ENCODE measurements at places on chromosomes 5 and 9.

- DNase-seq: no peak
Measured at GRCh38 chr5:171436804-171437285, 17.4 kb downstream of the FGF18 start.

DNA sequence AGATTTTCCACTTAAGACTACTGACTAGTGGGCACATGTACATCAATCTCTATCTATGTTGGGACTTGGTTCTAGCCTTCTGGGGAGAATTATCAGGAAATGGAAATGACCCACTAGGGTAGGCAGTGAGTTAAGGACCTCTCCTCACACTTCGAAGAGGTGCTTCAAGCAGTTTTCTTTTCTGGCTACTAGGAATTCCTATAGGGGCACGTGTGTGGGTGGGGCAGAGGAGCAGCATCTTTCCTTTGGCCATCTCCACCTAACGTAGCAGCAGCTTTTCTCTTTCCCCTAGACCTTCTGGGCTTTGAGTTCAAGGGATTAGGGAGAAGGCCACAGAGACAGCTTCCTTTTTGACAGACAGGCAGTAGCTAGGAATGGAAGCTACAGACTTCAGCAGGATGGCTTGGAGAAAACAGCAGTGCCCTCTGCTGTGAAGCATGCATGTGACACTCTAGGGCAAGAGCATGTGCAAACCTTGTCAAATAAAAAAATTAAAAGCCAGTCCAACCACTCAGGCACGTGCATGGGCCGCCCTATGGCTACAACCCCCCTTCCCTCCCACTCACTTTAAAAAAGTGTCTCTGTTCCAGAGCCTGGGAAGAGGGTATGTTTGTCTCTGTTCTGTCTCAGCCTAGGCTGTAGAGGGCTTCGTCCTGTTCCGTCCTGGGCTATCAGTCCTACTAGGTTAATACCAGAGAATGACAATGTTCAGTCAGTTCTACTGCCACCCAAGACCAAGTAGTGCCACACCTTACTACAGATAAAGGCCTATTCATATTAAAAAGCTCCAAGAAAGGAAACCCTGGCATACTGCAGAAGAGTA lies 8.7 kb upstream of the GFRA3 start:
- DNase-seq: no peak

- DNase-seq: no peak
Measured at GRCh38 chr5:111703662-111704061, 53.3 kb downstream of the NREP start.

DNA sequence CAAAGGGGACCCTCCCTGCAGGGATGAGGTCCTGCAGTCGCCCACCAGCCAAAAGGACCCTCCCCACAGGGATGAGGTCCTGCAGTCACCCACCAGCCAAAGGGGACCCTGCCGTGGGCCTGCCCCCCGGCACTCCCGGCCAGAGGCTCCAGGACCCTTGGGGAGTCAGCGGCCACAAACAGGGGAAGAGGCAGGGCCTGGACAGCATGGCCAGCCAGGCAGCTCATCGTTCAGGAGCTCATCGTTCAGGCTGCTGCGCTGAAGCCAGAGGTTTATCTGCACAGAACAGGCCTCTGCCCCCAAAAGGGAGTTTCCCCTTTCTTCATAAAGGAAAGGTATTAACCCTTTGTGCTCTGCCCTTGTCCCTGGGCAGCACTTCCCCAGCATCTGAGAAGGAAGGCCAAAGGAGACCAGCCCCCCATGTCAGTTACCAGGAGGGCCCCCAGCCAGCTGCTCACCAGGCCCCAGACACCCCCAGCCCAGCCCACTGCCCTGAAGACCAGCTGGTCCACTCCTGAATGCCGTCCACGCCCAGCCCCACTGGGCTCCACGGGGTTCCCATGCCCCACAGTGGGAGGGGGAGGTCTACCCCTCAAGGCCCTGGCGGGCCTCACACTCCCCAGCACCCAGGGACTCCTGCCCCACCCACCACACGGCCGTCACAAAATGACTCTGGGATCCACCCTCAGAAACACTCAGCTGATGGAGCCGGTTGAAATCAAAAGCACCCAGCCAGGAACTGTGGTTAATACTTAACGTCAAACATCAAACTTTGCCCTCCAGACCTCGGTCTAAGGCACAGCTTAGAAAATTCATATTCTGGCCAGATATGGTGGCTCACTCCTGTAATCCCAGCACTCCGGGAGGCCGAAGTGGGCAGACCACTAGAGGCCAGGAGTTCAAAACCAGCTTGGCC lies 6.3 kb downstream of the SLC12A7 start:
- DNase-seq: no peak

GRCh38 chr9:117616431-117616831 lies 87.8 kb upstream of the TLR4 start:
- DNase-seq: peak; percentile 37

DNA sequence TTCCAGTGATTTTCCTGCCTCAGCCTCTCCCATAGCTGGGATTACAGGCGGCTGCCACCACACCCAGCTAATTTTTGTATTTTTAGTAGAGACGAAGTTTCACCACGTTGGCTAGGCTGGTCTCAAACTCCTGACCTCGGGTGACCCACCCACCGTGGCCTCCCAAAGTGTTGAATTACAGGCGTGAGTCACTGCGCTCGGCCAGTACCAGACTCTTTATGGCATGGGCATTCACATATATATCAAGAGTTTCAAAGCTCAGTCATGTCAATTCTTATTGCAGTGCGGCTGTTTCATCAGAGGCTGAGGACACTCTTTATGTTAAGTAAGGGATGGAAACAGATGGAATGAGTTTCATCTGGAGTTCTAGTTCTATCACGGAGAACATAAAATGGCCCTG lies 315.2 kb upstream of the CDH6 start:
- DNase-seq: no peak

DNA sequence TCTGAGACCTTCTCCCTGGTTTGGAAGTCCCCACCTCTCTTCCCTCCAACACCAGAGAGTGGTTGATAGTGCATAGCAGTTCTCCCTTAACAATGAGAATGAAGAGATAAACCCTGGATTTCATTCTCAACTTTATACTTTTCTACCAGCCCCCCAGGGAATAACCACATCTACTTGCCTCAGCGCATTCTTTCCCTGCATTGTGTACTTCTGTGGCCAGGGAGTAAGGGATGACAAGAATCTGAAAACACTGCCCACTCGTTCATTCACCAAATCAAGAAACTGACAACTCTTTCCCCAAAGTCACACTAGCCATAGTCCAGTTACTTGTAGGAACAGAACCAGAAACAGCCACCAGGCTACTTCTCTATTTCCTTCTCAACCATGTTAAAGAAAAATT lies 46.0 kb upstream of the SPIN1 start:
- no peak for DNase-seq

DNA sequence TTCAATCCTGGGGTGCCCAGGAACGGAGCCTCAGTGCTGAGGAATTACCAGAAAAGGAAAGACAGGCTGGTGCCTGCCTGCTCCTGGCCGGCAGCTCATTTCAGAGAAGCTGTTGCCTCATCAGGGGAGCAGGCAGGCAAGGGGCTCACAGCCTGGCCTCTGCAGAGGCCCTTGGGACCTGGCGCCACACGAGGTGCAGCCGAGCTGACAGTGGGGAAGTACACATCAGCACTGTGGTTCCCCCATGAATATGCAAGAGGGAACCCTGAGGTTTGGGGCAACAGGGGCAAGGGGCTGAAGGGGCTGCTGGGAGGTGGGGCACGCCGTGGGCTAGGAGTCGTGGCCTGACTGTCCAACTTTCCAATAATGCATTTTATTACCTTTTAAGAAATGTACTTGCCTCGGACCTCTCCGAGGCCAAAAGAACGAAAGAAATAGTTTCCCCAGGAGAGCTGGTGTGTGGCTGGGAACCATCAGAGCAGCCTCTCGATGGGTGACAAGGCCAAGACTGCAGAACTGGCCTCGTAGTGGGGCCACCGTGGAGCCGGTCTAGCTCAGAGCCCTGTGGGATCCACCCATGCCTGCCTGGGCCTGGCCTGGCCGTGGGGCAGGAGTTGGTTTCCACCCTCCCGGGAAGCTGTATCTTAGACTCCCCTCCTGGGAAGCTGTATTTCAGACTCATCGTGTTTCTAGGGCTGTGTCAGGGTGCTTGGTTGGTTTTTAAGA lies 198.6 kb downstream of the PAX5 start:
- DNase-seq: no peak

GRCh38 chr9:19568946-19569345 lies 160.1 kb downstream of the ACER2 start:
- DNase-seq: no peak

DNA sequence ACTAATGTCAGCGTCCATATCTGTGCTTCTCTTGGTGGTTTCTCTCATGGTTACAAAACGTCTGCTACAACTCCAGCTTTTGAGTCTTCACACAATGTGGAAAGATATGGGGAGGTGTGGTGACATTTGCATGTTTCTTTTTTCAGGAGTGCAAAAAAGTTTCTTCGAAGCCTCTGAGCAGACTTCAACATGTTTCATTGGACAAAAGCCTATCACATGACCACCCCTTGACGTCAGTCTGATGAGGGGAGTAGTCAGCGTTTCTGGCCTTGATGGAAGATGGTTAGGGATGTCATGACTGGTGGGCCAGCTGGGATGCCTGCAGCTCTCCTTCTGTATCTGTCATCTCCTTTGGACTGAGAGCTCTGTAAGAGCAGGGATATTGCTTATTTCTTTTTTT lies 61.4 kb downstream of the PTPDC1 start:
- no peak for DNase-seq

- no peak for DNase-seq
Measured at GRCh38 chr5:140134277-140134935, 8.7 kb downstream of the IGIP start.

DNA sequence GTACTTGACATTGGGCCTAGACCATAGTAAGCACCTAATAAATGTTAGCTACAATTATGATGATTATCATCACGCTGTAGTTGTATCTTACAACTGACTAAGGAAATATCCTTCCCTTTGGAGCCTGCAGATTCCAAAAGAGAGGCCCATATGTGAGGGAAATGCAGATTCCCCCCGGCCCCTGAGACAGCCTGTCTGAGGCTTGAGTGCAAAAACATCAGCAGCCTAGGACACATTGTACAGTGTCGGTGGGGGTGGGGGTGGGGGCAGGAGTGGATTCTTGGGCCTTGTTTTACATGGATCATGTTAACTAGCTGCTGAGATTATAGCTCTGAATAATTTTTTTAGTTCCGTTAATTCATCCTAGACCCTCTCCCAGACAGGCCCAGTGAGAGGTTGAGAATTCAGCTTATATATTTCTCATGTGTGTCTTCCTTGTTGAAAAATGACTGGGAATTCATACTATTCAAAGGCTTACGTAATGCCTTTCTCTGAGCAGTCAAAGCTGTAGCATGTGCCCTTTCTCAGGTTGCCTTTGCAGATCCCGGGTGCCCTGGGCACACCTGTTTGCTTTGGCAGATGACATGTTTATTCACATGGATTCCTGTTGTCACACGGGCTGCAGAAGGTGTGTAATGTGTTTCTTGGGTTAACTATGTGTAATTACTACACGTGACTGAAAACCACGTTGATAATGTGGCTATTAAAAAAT lies 262.8 kb downstream of the NR3C1 start:
- DNase-seq: peak; percentile 1

DNA sequence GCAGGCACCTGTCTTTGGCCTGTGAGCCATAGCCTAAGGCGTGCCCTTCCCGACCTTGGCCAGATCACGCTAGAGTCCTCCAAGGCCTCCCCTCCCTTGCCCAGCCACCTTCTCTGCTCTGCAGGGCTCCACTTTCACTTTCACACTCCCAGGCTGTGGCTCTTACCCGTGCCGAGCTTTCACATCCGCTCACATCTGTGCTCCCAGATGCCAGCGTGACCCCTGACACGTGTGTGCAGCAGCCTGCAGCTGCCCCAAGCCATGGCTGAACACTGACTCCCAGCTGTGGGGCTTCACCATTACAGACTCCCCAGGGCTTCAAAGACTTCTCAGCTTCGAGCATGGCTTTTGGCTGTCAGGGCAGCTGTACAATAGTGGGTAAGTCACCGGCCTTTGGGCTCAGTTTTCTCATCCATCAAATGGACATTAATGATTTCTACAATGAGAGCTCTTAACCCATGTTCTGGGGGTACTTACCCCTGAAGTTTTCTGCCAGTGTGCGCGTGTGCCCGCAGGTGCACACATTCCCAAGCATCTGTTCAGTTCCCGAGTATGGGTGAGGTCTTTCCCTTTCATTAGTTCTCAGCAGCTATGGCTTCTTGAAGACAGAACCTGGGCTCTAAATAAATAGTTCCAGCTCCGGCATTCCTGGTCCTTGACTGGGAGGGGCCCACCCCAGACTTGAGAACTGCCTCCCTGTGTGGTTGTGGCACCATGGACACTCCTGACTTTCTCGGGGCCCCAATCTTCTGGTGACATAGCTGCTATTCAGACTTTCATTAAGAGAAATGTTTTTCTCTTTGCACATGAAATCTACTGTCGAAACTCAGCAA lies 118.6 kb downstream of the RGS3 start:
- no peak for DNase-seq

DNA sequence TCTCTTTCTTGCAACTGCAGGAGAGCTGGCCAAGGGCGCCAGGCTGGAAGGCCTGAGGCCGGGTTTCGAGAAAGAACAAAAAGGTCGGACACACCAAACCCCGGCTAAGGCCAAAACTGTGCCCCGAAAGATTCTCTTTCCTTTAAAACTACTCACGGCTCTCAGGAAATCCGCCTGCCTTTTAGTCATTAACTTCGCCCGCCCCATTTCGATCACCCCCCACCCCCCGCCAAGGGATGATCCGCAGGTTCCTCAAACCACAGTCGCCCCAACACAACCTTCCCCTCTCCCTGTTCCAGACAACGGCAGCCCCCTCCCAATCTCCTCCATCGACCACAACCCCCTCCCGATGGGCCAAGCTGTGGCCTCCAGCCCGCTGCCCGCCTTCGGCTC lies 536 bp downstream of the FEM1C start:
- DNase-seq: no peak

DNA sequence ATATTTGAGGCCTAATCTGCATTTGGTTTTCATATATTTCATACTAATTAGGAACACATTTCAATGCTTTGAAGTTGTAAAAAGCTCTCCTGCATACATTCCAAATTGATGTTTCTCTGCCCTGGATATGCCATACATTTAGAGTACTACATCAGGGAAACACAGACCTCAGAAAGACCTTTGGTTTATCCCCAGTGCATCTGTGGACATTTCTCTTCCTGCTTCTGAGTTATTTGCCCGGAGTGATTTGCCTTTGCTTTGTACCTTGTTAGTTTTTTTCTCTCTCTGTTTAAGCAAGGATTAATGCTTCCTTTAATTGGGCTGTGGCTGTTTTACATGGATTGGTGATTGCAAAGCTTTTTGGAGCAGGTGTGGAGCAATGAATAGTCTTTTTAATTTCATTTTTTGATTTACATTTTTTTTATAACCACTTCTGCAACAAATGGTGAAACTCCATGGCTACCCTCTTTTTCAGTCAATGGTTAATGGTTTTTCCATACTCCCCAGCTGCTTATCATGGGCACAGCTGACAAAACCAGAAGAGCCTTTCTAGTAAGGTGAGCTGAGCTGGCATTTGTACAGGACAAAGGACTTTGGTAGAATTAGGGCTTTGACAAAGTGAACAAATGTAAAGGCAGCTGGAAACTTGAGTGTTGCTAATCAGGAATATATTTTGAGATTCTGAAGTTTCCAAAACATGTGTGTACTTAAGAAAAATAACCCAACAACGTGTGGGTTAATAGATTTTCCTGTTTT lies 54.2 kb downstream of the ZSWIM6 start:
- peak; percentile 62 for DNase-seq

GRCh38 chr5:56233230-56233629 lies at the start of gene ANKRD55:
TSS of gene ANKRD55 (minus strand) at chr5:56233330. CDS start at chr5:56232913, 417 bp downstream.
- DNase-seq: peak; percentile 9
